Urinary bladder (tissue), 4 donors: ENCODE measurements at places on chromosomes 5 and 9. TPM values are rescaled to one million over a fixed set of nuclear protein-coding genes. Genes with fewer than 3 reads are reported as not detected.

- DNase-seq: no peak
Measured at GRCh38 chr5:124747791-124748686, 1.6 kb upstream of the ZNF608 start.

Gene HSDL2
- total RNA-seq: 63.5 TPM

- no peak for DNase-seq
Measured at GRCh38 chr9:129440435-129441186, 180.3 kb downstream of the C9orf50 start.

DNA sequence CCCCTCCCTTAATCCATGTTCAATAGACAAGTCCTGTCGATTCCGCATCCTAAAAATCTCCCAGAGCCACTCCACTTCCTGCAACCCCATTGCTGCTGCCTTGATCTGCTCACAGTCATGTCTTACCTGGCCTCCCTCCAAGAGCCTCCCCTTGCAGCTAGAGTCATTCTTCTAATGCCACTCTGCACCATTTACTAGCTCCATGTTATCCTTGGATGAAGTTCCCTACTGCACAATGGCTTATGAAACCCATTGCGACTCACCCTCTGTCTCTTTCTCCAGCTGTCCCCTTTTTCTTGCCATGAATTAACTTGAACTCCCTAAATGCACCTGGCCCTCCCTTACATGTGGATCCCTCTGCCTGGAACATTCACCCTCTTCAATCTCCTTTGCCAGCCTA is 39.5 kb downstream of the MEGF10 start:
- DNase-seq: no peak

GRCh38 chr9:89036383-89036782 is 45.1 kb downstream of the S1PR3 start:
- DNase-seq: no peak

DNA sequence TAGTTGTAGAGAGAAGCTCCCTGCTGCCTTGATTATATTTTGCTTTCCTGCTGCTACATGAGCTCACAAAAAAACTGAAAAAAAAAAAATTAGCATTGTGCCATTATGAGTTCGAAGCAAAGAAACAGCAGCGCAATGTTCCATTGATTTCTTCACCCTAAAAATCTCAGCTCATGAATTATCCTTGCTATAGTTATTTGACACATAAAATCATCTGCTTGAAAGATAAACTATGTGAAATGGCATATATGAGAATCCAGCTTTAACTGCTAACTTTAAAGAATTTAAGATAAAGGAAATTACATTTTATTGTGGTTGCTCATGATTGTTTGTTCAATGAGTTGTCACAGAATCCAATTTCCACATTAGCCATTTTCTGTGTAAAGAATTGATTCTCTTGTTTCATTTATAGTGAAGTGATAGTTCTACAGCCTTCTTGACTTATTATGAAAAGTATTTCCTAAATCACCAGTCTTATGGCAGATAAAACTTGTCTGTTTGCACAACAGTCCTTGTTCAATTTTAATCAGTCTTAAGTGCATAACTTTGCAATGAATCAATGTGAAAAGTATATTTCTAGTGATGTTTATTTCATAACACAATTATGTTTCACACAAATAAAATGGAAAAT is 1275.0 kb upstream of the CDH9 start:
- no peak for DNase-seq

Gene SV2C
- 2.1 TPM for total RNA-seq
